Effector memory CD8-positive, alpha-beta T cell (primary cell): ENCODE measurements at places on chromosomes 6 and 20.

- H3K27ac ChIP-seq = no peak overlapping the region
- peaks cover 77% of the 10 kb centered on the region for H3K4me1 ChIP-seq
- no peak for DNase-seq
- H3K4me3 ChIP-seq = no peak overlapping the region
- no peaks in the 10 kb centered on the region for H3K27me3 ChIP-seq
Measured at GRCh38 chr6:11350294-11350693, 117.8 kb upstream of the NEDD9 start.

DNA sequence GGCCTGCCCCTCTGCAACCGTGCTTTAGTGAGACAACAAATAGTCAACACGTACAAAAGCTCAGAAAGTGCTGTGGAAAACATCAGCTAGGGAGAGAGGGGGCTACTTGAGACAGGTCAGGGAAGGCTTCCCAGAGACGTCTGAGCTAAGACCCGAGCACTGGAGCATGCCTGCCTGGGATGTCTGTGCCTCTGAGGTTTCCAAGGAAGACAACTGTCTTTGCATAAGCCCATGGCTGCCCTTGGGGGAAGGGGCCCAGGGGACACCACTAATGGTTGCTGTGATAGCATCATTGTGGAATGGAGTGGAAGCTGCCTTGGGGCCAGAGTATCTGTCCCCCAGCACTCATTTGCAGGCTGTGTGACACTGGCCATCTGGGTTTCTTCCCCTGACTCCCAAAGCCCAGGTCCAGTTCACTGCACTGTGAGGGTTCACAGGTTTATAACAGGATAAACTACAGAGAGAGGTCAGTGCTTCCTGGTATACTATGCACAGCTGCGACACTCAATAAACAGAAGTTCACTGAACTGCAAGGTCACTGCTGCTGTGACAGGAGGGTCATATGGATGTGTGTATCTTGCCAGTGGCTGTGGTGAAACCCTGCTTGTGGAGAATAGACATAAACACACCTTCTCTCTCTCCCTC lies 1.5 kb upstream of the ARFGEF2 start:
- peak overlapping the region; percentile 95 for H3K4me3 ChIP-seq
- H3K27ac ChIP-seq = peak overlapping the region; percentile 99
- H3K4me1 ChIP-seq = peaks cover 29% of the 10 kb centered on the region

GRCh38 chr6:42471714-42472113 lies 20.0 kb upstream of the TRERF1 start:
- DNase-seq = no peak
- H3K27me3 ChIP-seq = no peaks in the 10 kb centered on the region
- H3K36me3 ChIP-seq = no peaks in the 10 kb centered on the region
- no peak overlapping the region for H3K27ac ChIP-seq
- no peak overlapping the region for H3K4me3 ChIP-seq

GRCh38 chr20:31472395-31473330 lies 2.3 kb downstream of the DEFB124 start:
- peaks cover 44% of the 10 kb centered on the region for H3K27me3 ChIP-seq
- H3K27ac ChIP-seq = no peak overlapping the region
- H3K4me1 ChIP-seq = peaks cover 3% of the 10 kb centered on the region
- no peak for DNase-seq

GRCh38 chr6:10838794-10839333 lies 525 bp upstream of the MAK start:
- peak overlapping the region; percentile 86 for H3K27ac ChIP-seq
- peaks cover 17% of the 10 kb centered on the region for H3K4me1 ChIP-seq
- peaks cover 84% of the 10 kb centered on the region for H3K27me3 ChIP-seq
- H3K36me3 ChIP-seq = peaks cover 11% of the 10 kb centered on the region
- peak overlapping the region; percentile 75 for H3K4me3 ChIP-seq
- DNase-seq = no peak

DNA sequence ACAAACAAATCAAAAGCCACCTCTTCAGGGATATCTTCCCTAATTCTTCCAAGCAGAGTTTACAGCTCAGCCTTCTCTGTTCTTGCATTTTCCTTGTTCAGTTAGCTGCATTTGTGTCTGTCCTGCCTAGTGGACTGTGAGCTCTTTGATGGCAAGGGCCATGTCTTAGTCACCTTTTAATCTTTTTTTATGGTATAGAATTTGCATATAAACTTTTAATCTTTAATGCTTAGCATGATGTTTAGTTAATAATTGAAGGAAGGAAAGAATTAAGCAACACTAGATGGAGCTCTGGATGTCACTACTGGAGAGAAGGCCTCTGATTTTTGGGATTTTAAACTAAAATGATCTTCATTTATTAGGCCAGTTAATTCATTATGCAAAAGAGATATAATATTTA lies 12.1 kb downstream of the PPP2R5D start:
- H3K27ac ChIP-seq = peak overlapping the region; percentile 47
- no peak overlapping the region for H3K4me3 ChIP-seq
- DNase-seq = no peak
- H3K27me3 ChIP-seq = no peaks in the 10 kb centered on the region
- H3K36me3 ChIP-seq = peaks cover 18% of the 10 kb centered on the region
- no peaks in the 10 kb centered on the region for H3K4me1 ChIP-seq

- DNase-seq = no peak
- H3K27ac ChIP-seq = no peak overlapping the region
- H3K36me3 ChIP-seq = no peaks in the 10 kb centered on the region
- H3K4me3 ChIP-seq = no peak overlapping the region
- H3K4me1 ChIP-seq = no peaks in the 10 kb centered on the region
Measured at GRCh38 chr6:135936606-135937005, 85.1 kb downstream of the PDE7B start.

DNA sequence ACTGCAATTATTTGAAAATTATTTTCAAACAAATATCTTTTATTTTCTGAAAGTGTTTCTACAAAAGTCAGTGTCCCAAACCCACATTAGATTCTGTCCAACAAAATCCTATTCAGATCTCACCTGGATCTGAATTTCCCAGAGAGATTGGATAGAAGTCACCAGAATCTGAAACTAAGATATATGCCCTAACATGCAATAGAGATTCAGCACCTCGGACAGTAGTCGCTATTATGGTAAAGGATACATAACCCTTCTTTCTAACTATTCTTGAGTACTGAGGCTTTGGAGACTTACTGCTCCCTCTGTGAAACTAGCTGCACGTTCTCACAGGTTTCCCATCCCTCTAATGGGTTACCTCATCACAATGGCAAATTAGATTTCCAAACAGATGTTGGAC lies 151.4 kb downstream of the ID4 start:
- peaks cover 37% of the 10 kb centered on the region for H3K27me3 ChIP-seq
- H3K36me3 ChIP-seq = no peaks in the 10 kb centered on the region
- no peak overlapping the region for H3K27ac ChIP-seq
- DNase-seq = no peak

DNA sequence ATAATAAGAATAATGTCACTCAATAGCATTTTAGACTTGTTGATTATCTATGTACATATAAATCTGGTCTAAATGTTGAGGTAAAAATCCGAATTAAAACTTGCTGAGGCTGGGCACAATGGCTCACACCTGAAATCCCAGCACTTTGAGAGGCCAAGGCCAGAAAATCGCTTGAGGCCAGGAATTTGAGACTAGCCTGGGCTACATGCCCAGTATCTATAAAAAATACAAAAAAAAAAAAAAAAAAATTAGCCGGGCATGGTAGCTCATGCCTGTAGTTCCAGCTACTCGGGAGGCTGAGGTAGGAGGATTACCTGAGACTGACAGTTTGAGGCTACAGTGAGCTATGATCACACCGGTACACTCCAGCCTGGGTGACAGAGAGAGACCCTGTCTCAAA lies 34.2 kb upstream of the SUPT3H start:
- peaks cover 10% of the 10 kb centered on the region for H3K27me3 ChIP-seq
- H3K27ac ChIP-seq = no peak overlapping the region
- no peaks in the 10 kb centered on the region for H3K4me1 ChIP-seq
- DNase-seq = no peak

GRCh38 chr6:83352424-83353061 lies 78.3 kb downstream of the ME1 start:
- no peaks in the 10 kb centered on the region for H3K27me3 ChIP-seq
- no peak overlapping the region for H3K27ac ChIP-seq
- no peak for DNase-seq
- H3K4me3 ChIP-seq = no peak overlapping the region
- peaks cover 3% of the 10 kb centered on the region for H3K4me1 ChIP-seq
- H3K36me3 ChIP-seq = peaks cover 8% of the 10 kb centered on the region

- H3K27ac ChIP-seq = no peak overlapping the region
- no peak for DNase-seq
- H3K4me1 ChIP-seq = no peaks in the 10 kb centered on the region
- H3K27me3 ChIP-seq = no peaks in the 10 kb centered on the region
- no peak overlapping the region for H3K4me3 ChIP-seq
- H3K36me3 ChIP-seq = no peaks in the 10 kb centered on the region
Measured at GRCh38 chr6:1708122-1708521, 98.4 kb downstream of the FOXC1 start.

DNA sequence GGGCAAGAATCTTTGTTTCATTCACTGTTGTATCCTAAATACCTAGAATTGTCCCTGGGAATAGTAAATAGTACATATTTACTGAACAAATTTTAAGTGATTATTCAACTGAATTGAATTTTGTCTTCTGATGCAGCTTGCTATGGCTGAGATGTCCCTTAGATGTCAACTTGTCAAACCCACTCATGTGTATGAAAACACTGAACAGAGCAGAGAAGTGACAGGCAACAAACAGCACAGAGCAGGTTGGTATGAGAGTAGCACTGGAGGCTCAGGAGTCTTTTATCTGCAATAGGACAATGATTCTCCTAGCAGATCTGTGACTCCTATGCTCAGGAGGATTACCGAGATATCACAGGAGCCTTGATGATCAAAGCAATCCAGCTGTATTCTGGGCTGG lies 540.1 kb upstream of the CHD6 start:
- no peak overlapping the region for H3K27ac ChIP-seq
- no peaks in the 10 kb centered on the region for H3K27me3 ChIP-seq
- H3K4me1 ChIP-seq = no peaks in the 10 kb centered on the region
- DNase-seq = no peak
- no peaks in the 10 kb centered on the region for H3K36me3 ChIP-seq

GRCh38 chr6:133512410-133513016 lies 271.4 kb downstream of the EYA4 start:
- no peaks in the 10 kb centered on the region for H3K27me3 ChIP-seq
- H3K4me3 ChIP-seq = no peak overlapping the region
- no peak overlapping the region for H3K27ac ChIP-seq

- H3K4me1 ChIP-seq = peaks cover 2% of the 10 kb centered on the region
- peaks cover 24% of the 10 kb centered on the region for H3K27me3 ChIP-seq
- DNase-seq = no peak
- no peak overlapping the region for H3K27ac ChIP-seq
- no peak overlapping the region for H3K4me3 ChIP-seq
Measured at GRCh38 chr6:17966451-17966850, 21.0 kb downstream of the KIF13A start.

GRCh38 chr20:57584768-57585461 lies 24.0 kb downstream of the PCK1 start:
- no peaks in the 10 kb centered on the region for H3K36me3 ChIP-seq
- H3K4me1 ChIP-seq = peaks cover 1% of the 10 kb centered on the region
- peaks cover 67% of the 10 kb centered on the region for H3K27me3 ChIP-seq
- H3K4me3 ChIP-seq = no peak overlapping the region
- DNase-seq = no peak

- H3K4me1 ChIP-seq = peaks cover 8% of the 10 kb centered on the region
- H3K36me3 ChIP-seq = no peaks in the 10 kb centered on the region
- no peak for DNase-seq
Measured at GRCh38 chr6:32216998-32217397, 6.9 kb downstream of the NOTCH4 start.

- H3K27ac ChIP-seq = peak overlapping the region; percentile 59
- peaks cover 67% of the 10 kb centered on the region for H3K4me1 ChIP-seq
- H3K4me3 ChIP-seq = no peak overlapping the region
- DNase-seq = no peak
Measured at GRCh38 chr6:53306819-53307347, 41.9 kb downstream of the ELOVL5 start.

- H3K27me3 ChIP-seq = no peaks in the 10 kb centered on the region
- H3K27ac ChIP-seq = no peak overlapping the region
- peaks cover 13% of the 10 kb centered on the region for H3K4me1 ChIP-seq
- no peak overlapping the region for H3K4me3 ChIP-seq
Measured at GRCh38 chr6:139380168-139380567, 5.7 kb upstream of the CITED2 start.

GRCh38 chr20:47187450-47188195 lies 168.9 kb downstream of the ZMYND8 start:
- no peaks in the 10 kb centered on the region for H3K36me3 ChIP-seq
- no peak overlapping the region for H3K4me3 ChIP-seq
- peaks cover 4% of the 10 kb centered on the region for H3K4me1 ChIP-seq

- no peak for DNase-seq
- peaks cover 21% of the 10 kb centered on the region for H3K4me1 ChIP-seq
- H3K27ac ChIP-seq = peak overlapping the region; percentile 14
- no peaks in the 10 kb centered on the region for H3K27me3 ChIP-seq
Measured at GRCh38 chr6:108598305-108598863, 37.7 kb downstream of the FOXO3 start.

DNA sequence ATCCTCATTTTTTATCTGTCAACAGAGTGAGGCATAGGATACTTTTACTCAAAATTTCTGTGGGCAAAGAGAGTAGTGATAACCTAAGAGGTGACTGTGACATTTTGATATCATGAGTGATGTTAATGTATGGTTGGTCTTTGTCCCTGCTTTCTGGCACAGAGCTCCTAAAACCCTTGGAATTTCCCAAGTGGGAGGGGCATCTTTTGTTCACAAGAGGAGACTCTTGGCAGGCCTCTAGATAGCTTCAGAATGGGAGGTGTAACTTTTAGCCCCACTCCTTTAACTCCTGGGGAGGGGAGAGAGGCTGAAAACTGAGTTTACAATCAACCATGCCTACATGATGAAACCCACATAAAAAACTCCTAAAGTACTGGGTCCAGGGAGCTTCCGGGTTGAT lies 527.8 kb downstream of the RFPL4B start:
- no peak for DNase-seq
- no peak overlapping the region for H3K4me3 ChIP-seq
- no peaks in the 10 kb centered on the region for H3K4me1 ChIP-seq

- peaks cover 3% of the 10 kb centered on the region for H3K4me1 ChIP-seq
- peaks cover 13% of the 10 kb centered on the region for H3K36me3 ChIP-seq
- no peak overlapping the region for H3K4me3 ChIP-seq
Measured at GRCh38 chr20:21203088-21203656, 77.3 kb downstream of the KIZ start.

DNA sequence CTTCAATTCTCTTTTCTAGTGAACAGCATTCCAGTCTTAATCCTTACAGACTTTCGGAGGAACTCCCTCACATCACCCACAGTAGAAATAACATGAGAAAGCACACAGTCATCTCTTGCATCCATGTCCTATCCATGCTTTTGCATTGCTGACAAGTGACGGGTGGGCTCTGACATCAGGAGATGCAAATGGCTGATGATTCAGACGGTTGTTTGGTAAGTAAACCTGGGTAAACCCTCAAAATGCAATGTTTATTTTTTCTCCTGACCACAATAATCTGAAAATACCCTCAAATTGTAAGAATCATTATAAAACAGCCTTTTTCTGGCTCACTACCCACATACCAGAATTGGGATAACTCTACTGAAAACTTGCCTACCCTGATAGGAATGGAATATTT lies 792.0 kb downstream of the MAFB start:
- H3K4me3 ChIP-seq = no peak overlapping the region
- H3K36me3 ChIP-seq = no peaks in the 10 kb centered on the region

GRCh38 chr6:103983860-103984259 lies 875.9 kb downstream of the HACE1 start:
- H3K4me1 ChIP-seq = no peaks in the 10 kb centered on the region
- no peaks in the 10 kb centered on the region for H3K27me3 ChIP-seq
- no peak for DNase-seq
- H3K27ac ChIP-seq = no peak overlapping the region

- DNase-seq = no peak
- no peak overlapping the region for H3K4me3 ChIP-seq
- no peak overlapping the region for H3K27ac ChIP-seq
Measured at GRCh38 chr20:13468166-13468565, 170.6 kb downstream of the TASP1 start.
